Esophagus squamous epithelium (tissue), 5 donors: ENCODE measurements at places on chromosomes 12 and 14. TPM values are rescaled to one million over a fixed set of nuclear protein-coding genes. Genes with fewer than 3 reads are reported as not detected.

FAM186B gene
- not detected for total RNA-seq

TAS2R7 gene
- total RNA-seq: 0.40 TPM

CALCOCO1 gene
- total RNA-seq: 29.5 TPM

LMNTD1 gene
- not detected for total RNA-seq

EMP1 gene
- 2,742 TPM for total RNA-seq

WSB2 gene
- total RNA-seq: 74.2 TPM

ST8SIA1 gene
- 0.38 TPM for total RNA-seq

PPP4R3A gene
- total RNA-seq: 63.0 TPM

HEATR5A gene
- 14.2 TPM for total RNA-seq

HELB gene
- 0.76 TPM for total RNA-seq

LRP1-AS gene
- total RNA-seq: not detected

GRCh38 chr12:82517027-82517426 is 158.7 kb downstream of the METTL25 start:
- no peak for DNase-seq

- DNase-seq: no peak
Measured at GRCh38 chr12:2580821-2581220, 213.9 kb upstream of the FKBP4 start.

- no peak for DNase-seq
Measured at GRCh38 chr12:105349138-105349537, 18.6 kb downstream of the C12orf75 start.

DNA sequence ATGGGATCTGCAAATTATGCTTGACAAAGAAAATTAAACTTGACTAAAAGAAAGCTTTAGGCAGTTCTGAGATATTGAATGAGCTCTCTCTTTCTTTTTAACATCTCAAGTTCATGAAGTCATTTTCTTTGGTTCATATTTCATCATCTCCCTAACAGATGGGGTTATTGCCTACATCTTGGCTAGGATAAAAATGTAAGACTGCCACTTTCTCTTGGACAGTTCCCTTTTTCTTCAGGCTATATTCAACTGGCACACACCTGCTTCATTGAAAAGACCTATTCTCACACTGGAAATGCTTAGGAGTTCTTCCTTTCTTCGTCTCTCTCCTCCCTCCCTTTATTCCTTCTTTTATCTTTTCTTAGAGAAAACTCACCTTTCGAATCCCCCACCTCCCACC is 355.9 kb upstream of the SEL1L start:
- no peak for DNase-seq

DNA sequence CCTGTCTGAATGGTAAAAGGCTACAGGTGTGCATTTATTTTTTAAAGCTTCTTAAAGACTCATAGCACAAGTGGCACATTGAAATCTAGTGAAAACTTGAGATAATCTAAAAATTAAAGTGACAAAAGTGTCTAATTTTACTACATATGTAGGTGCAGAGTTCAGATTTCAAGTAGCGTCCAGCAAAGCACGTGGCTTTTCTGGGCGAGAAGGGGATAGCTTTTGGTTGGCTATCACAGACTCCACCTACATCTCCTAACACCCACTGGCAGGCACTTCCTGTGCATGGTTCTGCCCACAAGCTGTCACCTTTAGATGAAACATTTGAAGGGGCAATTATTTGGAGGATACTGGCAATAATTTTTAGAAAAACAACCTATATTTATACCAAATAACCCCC is 1.9 kb upstream of the PITPNM2 start:
- no peak for DNase-seq

GRCh38 chr12:12555656-12556055 is 7.0 kb downstream of the DUSP16 start:
- no peak for DNase-seq

GRCh38 chr12:124597041-124597440 is 29.6 kb upstream of the NCOR2 start:
- DNase-seq: no peak

- no peak for DNase-seq
Measured at GRCh38 chr14:105014631-105015030, 6.3 kb downstream of the CDCA4 start.

DNA sequence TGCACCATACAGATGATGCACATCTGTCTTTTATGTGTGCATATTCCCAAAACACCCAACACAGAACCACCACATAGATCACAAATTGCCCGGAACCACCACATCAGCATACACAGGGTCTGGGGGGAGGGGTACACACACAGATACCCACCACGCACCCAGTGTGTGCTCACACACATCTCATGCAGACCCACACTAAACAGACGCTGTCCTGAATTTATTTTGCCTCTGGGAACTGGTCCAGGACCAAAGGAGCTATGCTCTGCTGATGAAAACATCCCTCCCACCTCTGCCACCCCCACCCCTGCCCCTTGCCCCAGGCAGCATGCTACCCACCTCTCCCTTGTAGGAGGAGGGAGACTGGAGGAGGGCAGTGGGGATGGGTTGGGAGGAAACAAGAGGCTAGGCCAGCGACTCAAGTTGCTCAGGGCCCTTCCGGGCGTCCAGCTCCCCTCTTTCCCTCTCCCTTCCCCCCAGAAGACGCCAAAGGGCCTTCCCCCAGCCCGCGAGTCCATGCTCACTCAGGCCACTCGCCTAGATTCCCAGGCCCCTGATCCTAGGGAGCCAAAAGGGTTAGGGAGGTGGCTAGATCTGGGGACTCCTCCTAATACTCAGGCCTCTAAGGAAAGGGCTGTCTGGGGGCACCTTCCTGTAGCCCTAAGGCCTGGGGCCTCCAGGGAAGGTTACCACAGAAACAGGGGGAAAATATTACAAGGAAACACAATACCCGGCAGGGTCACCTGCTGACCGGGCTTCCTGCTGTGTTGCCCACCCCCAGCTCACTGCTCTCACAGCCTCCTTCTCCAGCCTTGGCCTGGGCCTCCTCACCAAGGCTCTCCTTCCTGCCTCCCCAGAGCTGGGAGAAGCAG is 3.1 kb downstream of the HDAC7 start:
- DNase-seq: no peak

- no peak for DNase-seq
Measured at GRCh38 chr14:61365667-61366212, 44.4 kb downstream of the PRKCH start.

GRCh38 chr12:115840159-115840558 is 437.3 kb downstream of the MED13L start:
- DNase-seq: no peak

DNA sequence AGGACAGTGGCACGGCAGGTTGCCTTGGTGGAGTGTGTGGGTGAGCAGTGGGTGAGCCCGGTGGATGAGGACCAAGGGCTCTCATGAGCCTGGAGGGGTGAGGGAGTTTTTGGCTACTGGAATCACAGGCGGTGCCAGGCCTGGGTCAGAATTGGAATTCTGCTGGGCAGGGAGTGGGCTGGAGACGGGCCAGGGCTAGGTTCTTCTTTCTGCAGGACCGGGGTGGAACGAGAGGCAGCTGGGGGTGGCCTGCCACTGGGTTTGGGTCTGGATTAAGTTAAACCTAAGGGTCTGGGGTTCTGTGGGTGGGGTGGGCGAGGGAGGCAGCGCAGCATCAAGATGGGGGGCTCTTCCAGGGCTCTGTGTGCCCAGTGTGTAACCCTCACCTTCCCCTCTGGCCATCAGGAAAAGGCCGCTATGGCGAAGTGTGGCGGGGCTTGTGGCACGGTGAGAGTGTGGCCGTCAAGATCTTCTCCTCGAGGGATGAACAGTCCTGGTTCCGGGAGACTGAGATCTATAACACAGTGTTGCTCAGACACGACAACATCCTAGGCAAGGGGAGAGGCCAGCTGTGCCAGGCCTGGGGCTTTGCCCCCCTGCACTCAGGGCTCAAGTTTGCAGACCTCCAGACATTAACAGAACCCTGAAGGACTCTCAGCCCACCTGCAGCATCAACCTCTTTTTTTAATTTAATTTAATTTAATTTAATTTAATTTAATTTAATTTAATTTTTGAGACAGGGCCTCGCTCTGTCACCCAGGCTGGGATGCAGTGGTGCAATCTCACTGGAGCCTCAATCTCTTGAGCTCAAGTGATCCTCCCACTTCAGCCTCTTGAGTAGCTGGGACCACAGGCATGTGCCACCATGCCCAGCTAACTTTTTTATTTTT is 7.0 kb downstream of the ACVRL1 start:
- DNase-seq: no peak

GRCh38 chr14:33297565-33297964 is 358.9 kb downstream of the NPAS3 start:
- no peak for DNase-seq

DNA sequence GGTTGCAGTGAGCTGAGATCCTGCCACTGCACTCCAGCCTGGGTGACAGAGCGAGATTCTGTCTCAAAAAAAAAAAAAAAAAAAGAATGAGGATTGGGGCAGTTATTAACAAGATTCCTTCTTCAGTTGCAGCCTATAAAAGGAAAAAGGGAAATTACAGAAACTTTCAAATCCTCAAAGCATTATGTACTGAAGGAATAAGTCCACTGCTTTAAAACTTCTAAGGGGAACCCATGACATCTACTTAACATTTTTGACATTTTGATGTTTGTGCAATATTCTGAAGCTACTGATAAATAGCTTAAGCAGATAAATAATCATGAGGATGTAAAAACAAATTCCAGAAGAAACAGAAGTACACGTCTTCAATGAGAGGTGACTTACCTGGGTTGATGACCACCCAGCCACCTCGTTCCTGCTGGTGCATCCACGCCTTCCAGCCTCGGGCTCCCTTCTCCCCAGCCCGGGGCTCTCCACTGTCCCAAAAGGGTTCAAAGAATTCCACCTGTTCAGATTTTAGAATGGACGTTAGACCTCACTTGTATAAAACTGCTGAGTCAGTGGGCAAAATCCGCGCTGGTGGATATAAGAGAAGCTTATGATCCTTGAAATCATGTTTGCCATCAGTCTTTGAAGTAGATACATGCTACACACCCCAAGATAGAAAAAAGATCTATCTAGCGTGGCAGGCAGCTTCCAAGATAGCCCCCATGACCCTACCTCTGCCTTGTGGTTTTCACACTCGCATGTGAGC is 33.7 kb downstream of the NRDE2 start:
- DNase-seq: no peak

- no peak for DNase-seq
Measured at GRCh38 chr14:80560800-80561657, 349.7 kb upstream of the DIO2 start.

DNA sequence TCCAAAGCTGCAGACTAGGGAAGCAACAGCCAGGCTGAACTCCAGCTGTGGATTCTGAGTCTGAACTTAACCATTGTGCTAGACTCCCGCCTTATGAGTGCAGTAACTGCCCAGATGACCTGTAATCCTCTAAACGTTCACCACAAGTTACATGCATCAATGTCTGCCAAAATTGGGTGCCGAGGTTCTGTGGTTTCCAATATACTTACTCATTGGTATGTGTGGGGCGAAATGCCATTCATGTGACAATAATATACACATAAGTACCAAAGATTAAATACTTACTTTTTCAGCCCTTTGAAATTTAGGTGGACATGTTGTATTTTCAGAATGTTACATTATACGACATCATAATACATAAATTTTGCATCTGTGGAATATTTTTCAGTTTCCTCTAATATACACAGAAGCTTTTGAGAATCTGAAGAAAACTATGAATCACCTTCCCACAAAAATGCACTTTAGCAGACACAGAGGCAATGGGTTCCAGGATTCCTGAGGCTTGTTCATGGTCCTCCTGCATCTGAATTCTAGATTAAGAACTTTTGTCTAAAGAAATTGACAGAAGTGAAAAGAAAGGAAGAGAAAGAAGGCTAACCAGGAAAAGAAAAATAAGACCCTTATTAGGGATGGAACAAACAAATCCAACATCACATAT is 31.7 kb downstream of the GRIP1 start:
- no peak for DNase-seq

DNA sequence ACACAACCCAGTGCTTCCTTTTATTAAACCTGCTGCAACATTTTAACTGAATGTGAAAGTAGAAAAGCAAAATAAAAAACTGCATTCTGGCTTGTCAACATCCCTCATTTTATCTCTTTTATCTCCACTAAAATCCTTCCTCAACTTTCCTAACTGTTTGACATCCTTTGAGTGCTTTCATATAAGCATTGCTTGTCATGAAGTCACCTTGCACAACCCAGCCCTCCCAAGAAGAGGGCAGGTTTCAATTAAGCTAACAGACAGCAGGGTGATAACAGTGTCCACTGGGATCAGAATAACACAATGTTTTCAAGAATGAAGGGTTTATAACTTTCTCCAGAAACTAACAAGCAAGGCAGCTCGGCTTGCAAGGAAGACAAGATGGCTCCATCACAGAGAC is 16.3 kb upstream of the TSPAN8 start:
- DNase-seq: no peak

DNA sequence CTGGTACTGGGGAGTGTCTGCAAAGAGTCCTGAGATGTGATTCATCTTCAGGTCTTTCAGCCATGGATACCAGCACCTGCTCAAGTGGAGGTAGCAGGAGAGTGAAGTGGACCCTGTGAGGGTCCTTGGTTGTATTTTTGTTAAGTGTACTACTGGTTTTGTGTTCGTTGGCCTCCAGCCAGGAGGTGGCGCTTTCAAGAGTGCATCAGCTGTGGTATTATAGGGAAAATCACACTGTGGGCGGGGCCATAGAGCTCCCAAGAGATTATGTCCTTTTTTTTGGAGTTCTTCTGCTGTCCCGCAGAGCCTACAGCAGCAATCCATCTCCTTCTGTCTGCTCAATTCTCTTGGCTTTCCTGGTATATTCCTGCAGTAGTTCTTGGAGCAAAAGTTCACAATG is 66.8 kb downstream of the SPATA7 start:
- no peak for DNase-seq

- DNase-seq: no peak
Measured at GRCh38 chr12:30417697-30418231, 277.9 kb downstream of the IPO8 start.

GRCh38 chr12:108884116-108885012 is 4.5 kb downstream of the DAO start:
- DNase-seq: no peak

DNA sequence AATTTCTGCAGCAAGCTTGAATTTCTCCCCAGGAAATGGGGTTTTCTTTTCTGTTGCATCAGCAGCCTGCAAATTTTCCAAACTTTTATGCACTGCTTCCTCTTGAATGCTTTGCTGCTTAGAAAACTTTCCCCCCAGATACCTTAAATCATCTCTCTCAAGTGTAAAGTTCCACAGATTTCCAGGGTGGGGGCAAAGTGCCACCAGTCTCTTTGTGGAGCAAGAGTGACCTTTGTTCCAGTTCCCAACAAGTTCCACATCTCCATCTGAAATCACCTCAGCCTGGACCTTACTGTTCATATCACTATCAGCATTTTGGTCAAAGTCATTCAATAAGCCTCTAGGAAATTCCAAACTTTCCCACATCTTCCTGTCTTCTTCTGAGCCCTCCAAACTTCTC is 241.6 kb upstream of the TMTC1 start:
- no peak for DNase-seq
